ENCODE measurements at places on chromosomes 16 and 17.

GRCh38 chr17:56269556-56270389 is 116.5 kb downstream of the ANKFN1 start:
- peak; percentile 51 for DNase-seq

GRCh38 chr16:13111747-13112146 is 210.3 kb downstream of the SHISA9 start:
- no peak for DNase-seq

DNA sequence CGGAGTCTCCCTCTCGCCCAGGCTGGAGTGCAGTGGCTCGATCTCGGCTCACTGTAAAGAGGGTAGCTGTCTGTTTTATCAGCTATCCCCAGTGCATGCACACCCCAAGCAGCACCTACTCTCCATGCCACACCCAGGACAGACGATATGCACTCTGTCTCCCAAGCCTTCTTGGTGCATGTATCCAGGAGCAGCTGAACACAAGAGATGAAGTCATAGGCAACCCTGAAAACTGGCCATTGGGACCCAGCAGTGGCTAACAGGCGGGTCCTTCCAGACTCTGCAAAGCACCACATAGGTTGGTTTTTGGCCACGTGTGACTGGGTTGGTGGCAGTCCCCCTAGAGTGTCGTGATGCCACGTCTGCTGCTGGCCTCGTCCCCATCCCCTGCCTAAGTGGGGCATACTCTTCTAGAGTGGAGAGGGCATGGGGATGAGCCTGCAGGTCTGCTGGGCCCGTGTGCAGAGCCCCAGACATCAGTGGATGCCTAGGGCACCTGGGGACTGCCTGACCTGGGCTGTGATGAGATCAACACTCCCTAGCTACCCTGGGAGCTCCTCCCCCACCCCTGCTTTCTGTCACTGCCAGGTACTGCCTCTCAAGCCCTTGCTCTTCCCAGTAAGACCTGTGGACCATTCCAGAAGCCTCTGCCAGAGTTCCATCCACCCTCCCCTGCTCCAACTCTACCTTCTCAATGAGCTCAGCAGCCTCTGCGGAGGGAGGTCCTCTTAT is 9.3 kb downstream of the PDE6G start:
- no peak for DNase-seq

- DNase-seq = no peak
These were observed 77.8 kb downstream of the MYH10 start for GRCh38 chr17:8552577-8553320.

DNA sequence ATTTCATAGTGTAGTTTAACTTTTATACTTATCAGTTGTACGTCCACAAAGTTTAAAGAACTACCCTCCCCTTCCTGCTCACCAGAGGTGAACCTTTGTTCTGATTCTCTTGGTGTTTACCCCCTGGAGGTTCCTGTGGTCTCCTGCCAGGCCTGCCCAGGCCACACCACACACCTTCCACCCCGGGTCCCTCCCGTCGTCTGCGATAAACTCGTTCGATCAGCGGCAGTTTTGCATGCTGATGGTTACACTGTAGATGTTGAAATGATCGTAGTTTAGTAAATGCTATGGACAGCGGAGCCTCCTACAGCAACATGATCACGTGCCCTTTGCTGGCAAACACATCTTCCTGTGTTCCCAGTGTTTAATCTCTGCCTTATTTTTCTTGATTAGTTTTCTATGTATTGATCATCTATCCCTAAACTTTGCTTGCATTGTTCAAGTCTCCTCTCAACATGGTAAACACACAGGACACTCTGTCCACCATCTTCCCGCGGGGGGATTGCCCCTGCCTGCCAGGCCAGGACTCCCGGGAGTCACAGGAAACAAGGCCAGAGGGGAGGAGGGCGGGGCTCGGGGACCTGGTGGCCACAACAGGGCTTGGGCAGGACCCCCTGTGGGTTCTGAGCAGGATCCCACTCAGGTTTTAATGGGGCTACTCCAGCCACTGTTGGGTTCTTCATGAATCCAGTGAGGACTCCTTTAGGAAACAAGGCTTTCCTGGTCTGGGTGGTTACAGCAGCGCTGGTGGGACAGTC is 2.8 kb upstream of the ACSF3 start:
- DNase-seq = no peak

DNA sequence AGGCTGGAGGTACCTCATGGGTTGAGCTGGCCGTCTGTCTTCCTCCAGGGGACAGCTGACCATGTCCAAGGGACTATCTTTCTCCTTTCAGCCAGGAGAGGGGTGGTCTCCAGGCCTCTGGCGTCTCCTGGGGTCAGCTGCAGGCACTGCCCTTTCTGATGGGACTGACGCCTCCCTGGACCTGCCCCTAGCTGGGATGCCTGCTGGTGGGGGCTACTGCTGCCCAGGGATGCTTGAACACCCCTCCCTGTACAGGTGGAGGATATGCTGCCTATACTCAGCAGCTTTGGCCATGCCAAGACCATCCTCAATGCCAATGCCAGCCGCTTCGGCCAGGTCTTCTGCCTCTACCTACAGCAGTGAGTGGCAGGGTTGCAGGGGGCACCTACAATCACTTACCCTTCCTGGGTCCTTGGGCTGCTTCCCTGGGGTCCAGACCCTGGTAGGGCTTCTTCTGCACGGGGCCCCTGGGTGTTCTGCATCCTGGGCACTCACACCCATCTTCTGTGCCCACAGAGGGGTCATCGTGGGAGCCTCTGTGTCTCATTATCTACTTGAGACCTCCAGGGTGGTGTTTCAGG is 4.2 kb downstream of the MYO15B start:
- no peak for DNase-seq
